ENCODE measurements at places on chromosomes 3 and 15.

DNA sequence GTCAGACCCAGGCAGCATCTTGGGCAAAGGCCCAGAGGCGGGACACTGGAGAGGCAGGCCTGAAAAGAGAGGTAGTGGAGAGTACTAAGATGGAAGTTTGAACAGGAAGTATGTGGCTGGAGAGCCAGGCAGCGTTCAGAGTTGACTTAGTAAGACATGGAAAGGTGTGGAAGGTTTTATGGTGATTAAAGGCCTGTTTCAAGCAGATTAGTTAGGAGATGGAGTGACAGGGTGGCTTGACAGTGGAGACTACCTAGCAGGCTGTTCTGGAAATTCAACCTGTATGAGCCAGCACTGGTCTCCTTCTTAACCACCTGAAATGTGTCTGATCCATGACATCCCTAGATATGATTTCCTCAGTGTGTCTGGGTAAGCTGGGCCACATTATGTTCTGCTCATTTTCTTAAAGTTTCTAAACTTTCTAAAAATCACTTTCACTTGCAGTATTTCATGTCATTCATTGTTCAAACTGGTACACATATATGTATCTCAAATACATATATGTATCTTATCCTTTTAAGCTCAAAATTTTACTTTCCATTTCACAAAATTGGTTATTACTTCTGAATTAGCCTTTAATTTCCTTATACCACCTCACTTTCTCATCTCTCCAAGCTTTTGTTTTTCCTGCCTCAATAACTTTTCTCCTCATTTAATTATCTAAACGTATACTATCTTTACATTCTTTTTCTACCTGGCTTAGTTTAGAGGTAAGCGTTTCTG, 43.4 kb upstream of the ARL14 start:
- no peak for DNase-seq

- DNase-seq = no peak
These were observed 47.4 kb upstream of the CRTC3 start for GRCh38 chr15:90482124-90483011.

- DNase-seq = no peak
These were observed 3.7 kb upstream of the SLCO2A1 start for GRCh38 chr3:134033315-134033996.

- no peak for DNase-seq
These were observed 8.5 kb downstream of the ADAM10 start for GRCh38 chr15:58741032-58741431.

GRCh38 chr3:170357176-170358041, at the start of gene SKIL:
TSS of gene SKIL (plus strand) at chr3:170357715. CDS start at chr3:170360332, 2,617 bp downstream.
- peak; percentile 96 for DNase-seq

DNA sequence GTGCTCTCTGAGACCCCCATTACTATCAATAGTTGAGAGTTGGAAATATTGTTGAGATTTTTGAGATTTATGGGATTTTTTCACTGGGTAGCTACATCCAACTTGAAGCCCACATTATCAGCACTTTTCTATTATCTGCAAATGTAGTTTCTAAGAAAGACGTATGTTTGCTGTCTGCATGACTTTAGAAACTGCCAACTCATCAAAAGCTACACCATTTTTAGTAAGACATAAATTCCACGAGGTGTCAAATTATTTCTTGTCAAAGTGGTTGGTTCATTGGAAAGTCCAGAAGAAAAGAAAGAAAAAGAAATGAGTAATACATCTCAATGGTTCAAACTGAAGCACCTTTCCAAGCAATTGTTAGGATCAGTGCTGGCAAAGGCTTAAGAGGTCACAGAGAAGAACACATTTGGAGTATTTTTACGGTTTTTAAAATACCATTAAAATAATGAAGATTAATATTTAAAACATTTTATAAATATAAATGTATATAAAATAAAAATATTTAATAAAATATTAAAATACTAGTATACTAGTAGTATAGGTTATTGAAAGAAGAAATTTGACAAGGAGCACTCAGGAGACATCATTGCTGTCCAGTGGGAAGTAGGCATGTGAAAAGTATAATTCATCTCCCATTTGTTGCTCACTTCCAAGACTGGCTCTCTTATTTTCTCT, 463.5 kb downstream of the TAFA4 start:
- no peak for DNase-seq
